ENCODE measurements at places on chromosomes 12 and 14.

DNA sequence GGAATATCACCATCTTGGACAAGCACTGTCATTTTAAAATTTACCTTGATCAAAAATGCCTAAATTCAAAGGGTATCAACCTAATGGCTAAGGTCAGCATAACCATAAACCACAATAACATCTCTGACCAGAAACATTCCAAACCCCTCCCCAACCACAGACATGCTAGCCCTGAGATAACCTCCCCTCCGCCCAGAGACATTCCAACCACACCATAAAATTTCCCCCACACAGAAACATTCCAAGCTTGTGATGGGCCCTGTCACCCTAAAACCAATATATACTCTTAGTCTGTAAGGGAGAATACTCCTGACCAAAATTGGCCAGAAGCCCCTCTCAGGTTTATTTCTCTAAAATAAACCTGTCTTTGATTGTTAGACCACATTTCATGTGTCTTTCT is 17.7 kb downstream of the EPYC start:
- no peak for DNase-seq

DNA sequence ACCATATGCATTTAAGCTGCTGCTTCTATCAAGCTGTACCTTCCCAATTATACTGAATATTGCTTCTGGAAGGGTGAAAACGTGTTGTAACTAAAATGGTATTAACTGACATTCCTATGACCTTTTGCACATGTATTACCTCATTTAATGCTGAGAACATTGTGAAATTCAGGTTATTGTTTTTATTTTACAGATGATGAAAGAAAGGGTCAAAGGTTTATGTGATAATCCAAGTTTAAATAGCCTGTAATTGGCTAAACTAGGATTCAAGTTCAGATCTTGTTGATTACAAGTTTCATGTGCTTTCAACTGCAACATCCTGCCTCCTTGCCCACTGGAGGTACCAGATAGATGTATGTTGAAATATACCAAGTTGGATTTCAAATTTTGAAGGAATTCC is 433.3 kb upstream of the PRICKLE1 start:
- DNase-seq: no peak

GRCh38 chr12:3158851-3159465 is 81.8 kb downstream of the TSPAN9 start:
- peak; percentile 75 for DNase-seq

GRCh38 chr12:11958221-11959091 is 112.3 kb upstream of the BCL2L14 start:
- peak; percentile 91 for DNase-seq

DNA sequence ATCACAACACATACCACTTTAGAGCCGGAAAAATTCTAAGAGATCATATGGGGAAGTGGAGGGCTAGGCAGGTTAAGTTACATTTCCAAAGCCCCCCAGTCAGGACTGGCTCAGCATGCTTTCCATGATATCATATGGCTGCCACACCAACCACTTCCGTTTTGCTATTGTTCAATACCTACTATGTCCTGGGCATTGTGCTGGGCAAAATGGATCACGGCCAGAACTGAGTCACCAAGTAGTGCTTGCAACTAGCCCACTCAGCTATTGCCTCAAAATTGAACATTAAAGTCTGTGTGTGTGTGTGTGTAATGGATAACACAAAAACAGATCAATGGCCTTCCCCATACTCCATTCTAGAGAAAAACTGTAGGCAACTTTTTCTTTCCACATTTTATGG is 22.7 kb downstream of the WIF1 start:
- DNase-seq: no peak

Measured in smooth muscle cell of the brain vasculature (primary cell).